ENCODE measurements at places on chromosomes 7 and 10.
A peak's percentile ranks its signal among the peaks of the same experiment; 100 is the strongest.

DNA sequence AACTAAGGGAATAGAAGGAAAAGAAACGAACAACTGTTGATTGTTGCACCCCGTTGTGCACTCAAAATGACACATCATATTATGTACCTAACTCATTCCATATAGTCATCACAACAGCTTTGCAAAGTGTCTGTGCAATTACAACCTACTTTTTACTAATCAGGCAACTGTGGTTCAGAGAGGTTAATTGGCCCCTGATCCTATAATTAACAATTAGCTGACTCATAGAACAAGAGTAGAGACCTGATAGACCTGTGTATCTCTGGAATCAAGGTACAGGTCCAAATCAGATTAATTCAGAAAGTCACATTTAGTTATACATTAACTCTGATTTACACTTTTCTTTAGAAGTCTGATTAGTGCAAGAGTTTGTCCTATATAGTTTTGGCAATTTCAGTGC lies 122.5 kb upstream of the CDK13 start:
- no peak for DNase-seq

- no peak for DNase-seq
These were observed 7.3 kb upstream of the ELFN1 start for GRCh38 chr7:1662767-1663166.

- DNase-seq, result no peak
These were observed 74.8 kb downstream of the PARD3 start for GRCh38 chr10:34740321-34740720.

GRCh38 chr10:78041170-78042057 lies 7.8 kb downstream of the RPS24 start:
- DNase-seq, result no peak

- DNase-seq, result no peak
These were observed 148.8 kb upstream of the ODAD2 start for GRCh38 chr10:28147706-28148105.

GRCh38 chr7:141161550-141162535 lies 88.0 kb downstream of the TMEM178B start:
- no peak for DNase-seq

DNA sequence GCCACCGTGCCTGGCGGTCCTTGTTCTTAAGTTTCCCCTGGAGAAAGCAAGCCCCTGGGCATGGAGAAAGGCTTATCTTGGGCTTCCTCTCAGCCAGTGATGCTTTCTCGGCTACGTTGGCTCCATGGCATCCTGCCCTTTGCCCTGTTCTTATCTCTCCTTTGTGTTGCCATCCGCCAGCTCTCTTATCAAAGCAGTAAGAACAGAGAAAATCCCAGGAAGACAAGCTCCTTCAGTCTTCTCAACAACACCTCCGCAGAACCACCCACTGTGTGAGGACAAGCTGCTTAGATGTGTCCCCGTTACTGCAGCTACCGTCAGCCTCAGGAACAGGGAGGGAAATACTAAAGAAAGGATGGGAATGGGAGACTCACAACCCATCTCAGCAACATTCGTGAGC lies 3.3 kb downstream of the PLEKHS1 start:
- DNase-seq, result no peak

GRCh38 chr7:113314594-113314993 lies 196.2 kb upstream of the SMIM30 start:
- no peak for DNase-seq

- DNase-seq, result no peak
These were observed 59.2 kb downstream of the RNLS start for GRCh38 chr10:88523739-88524400.

DNA sequence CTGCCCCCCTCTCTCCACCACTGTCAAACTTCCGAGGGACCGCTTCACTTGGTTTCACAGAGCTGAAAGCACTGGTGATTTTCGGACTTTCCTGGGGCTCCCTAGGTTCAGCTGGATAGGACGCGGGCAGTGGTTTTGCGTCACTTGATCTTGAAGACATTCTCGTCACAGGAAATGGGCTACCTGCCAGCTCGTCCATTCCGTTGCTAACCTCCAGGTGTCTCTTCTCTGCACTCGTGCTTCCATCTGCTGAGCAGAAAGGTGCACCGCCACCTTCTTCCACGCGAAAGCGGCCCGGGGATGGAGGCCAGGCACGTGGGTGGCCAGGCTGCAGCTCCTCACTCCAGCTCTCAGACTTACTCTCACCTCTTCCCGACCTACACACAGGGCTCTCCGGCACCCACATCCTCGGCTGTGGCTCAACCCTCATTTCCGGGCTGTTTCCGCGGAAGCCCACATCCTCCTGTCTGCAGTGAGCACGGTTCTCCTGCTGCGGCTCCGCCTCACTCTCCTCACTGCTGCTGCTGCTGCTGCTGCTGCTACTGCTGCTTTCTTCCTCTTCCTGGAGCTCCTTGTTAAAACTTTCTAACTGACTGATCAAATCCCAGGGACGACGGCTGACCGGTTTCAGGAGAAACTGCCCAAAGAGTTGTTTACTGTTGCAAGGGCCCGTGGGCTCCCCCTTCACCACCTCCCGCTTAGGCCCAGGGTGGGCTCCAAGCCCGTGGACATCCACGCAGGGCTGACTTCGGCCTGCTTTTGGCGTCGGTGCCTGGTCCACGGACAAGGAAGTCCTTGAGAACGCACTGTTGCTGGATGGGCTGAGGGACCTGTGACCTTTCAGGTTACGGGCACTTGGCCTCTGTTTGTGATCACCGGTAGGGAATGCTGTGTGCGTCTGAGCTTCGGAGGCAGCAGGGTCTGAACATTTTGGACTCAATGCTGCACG lies 32.1 kb downstream of the JCAD start:
- DNase-seq, result no peak

DNA sequence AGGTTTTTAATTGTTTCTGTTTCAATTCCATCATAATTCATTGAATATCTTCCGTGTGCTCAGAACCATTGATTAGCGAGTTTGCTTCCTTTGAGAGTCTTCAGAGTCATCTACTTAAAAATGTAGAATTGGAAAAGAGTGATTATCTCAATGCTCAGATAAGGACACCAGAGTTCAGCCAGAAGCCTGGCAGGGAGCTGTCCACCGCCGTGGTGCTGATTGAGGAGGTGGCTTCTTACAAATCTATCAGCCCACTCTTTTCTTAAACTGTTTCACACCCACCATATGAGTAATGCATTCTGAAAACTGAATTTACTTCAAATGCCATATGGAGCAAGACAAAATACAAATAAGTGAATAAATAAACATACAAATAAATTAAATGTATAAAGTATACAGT lies 79.3 kb downstream of the INSYN2A start:
- peak; percentile 56 for DNase-seq

DNA sequence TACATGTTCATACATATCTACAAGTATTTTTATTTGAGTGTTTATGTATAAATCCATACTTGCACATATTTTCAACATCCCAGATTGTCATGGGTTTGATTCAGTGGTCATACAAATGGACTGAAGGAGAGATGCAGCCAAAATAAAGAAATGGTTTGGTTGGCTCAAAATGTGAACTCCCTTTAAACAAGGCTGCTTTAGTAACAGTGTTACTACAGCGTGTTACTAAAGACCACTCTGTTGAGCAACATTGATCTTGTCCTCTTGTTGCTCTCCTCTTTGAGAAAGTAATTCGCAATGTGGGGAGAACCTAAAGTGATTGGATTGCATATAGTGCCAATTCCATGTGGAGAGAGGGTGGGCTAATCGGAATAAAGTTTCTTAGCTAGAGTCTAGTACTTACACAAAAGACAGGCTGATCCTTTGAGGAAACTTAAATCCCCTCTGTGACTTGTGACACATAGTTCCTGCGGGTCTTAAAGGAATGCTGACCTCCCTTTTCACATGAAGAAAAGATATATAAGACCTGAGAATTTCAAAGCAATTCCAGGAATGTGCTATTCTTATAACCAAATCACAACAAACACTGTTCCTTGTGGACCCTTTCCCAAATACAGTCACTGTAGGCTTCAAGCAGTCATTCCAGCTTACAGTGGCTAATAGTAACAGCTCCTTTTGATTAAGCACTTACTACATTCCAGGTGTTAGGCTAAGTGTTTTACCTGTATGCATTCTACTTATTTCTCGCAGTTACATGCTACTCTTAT lies 144.3 kb downstream of the FZD1 start:
- DNase-seq, result no peak

- DNase-seq, result no peak
These were observed 71.6 kb upstream of the ZPBP start for GRCh38 chr7:50164559-50165170.

DNA sequence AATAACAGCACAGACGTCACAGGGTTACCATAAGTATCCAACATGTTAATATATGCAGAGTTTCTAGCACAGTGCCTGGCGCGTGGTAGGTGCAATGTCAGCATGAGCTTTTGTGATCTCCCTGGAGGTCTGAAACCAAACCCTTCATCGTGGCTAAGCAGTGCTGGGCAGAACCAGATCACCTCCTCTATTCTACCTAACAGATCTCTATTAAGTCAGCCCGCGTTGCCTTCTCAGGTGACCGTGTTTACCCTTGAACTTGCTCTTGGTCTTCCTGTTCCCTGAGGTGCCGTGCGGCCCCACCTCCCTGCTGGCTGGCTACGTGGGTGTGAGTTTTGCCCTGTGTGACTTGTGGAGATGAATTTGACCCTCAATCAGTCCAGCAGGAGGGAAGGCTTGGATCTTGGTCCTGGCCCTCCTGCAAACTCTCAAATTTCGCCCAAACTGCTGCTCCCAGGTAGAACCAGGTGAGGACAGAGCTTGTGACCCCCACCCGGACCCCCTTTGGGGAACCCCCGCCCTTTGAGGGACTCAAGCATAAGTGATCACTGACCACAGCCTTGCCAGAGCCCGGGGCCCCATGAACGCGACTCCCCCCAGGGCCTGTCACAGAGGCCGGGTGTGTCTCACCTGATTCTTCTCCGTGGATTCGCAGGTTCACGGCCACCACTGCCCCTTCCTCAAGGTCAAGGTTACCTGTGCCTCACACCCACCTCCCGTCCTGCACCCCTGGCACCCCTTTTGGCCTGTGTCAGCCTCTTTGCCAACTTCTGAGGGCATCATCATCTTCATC lies 54.2 kb downstream of the ELFN1 start:
- no peak for DNase-seq

Measured in fibroblast of skin of right quadriceps (primary cell).